ENCODE measurements at places on chromosomes 3 and 15.

DNA sequence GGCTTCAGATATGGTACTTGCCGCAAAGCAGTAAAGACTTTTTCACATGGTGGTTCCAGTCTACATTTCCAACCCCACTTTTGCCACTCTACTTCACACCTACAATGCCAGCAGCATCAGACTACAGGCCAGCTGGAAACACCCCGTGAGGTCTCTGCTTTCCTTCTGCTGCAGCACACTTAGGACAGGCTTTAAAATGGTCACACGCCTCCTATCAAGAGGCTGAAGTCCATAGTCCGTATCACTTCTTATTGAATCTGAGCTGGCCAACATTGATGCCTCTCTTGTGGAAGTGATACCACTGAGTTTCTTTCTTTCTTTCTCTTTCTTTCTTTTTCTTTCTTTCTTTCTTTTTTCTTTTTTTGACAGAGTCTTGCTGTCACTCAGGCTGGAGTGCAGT lies 59.8 kb downstream of the ZNF860 start:
- DNase-seq = no peak

DNA sequence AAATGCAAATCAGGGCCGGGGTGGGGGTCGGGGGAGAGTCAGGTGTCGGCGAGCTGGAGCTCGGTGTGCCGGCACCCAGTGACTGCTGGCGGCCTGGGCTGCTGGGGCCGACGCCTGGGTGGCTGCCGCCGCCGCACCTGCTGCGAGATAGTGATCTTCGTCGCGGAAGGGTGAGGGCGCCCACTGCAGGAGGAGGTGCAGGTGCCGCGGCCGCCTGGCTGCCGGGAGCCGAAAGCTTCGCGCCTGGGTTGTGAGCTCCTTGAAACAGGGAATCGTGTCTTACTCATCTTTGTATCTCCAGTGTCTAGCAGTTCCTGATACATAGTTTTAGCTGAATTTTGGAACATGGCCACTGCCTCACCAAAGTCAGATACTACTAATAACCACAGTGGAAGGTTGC lies 64.0 kb upstream of the CPOX start:
- no peak for DNase-seq

DNA sequence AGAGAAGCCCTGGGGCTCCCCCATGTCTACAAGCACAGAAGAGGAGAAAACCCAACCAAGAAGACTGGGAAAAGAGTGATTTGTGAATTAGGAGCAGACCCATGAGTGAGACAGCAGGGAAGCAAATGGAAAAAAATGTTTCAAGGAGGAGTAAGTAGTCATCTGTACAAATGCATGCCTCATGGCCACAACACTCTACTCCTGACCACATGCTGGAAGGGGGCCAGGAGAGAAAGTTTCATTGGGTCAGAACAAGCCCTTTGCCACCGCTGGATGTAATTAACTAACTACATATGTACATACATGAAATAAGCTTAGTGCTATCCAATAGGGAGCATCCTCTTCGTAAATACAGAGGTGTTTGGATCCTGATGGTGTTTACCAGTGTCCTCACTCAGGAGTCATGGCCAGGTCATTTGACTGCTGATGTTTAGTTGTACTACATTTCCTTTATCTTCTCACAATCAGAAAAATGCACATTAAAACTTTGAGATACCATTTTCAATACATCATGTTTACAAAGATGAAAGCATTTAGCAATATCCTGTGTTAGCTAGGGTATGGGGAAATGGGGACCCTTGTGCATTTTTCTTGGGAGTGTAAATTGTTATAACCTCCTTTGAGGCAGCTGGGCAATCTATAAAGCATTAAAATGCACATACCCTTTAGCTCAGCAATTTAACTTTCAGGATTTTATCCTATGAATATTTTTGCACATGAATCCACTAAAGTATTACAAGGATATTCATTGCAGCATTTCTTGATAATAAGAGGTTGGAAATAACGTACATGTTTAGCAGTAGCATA lies 27.1 kb downstream of the CLRN1 start:
- no peak for DNase-seq

GRCh38 chr15:96586901-96587300 lies 256.4 kb downstream of the NR2F2 start:
- no peak for DNase-seq

- no peak for DNase-seq
These were observed 10.6 kb upstream of the CD96 start for GRCh38 chr3:111531446-111531845.

DNA sequence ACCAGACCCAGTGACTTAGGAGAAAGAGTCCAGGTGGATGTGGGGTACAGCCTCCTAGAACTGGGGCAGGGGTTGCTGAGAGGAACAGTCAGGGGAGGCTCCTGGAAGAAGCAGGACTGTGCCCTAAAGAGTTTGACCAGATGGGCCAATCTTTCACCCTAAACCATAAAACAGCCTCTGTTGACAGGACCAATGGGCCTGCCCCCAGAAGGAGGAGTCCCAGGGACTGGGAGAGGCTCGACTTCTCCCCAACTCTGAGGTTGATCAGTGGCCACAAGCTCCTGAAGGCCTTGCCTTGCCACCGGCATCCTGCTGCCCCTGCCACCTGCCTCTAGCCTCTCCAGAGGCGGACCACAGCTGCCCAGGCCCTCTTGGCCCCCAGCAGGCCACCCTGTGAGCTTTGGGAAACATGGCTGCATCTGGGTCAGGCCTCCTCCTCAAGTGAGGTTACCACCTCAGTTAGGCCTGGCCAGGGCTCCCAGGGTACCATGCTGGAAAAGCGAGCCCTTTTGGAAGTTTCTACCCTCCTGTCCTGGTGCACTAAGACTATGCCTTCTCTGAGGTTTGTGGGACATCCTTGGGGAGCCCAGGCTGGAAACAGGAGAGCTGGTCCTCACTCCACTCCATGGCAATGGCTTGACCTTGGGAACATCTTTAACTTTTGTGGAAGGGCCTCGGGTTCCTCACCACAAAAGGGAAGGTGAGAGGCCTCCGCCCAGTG lies 2.8 kb downstream of the VIPR1 start:
- DNase-seq = peak; percentile 13

GRCh38 chr15:21268436-21268940 lies 171.8 kb downstream of the POTEB3 start:
- no peak for DNase-seq

DNA sequence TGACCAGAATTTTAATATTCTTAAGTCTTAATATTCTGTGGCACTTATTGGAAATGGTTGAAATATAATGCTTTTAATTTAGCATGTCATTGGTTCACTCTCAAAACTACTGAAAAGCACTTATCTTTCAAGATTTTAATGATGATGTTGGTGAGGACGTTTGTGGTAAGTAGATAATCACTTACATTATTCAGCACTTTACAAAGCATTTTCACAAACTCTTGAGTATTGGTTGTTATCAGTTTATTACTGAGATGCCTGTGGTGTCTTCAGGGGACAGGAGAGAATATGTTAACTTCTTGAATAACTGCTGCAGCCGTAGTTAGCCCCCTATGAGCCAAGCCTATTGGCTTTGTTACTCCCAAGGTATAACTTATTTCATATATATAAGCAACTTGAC lies 15.2 kb downstream of the TGFBR2 start:
- no peak for DNase-seq

GRCh38 chr15:80367094-80367493 lies 37.1 kb upstream of the ARNT2 start:
- no peak for DNase-seq

DNA sequence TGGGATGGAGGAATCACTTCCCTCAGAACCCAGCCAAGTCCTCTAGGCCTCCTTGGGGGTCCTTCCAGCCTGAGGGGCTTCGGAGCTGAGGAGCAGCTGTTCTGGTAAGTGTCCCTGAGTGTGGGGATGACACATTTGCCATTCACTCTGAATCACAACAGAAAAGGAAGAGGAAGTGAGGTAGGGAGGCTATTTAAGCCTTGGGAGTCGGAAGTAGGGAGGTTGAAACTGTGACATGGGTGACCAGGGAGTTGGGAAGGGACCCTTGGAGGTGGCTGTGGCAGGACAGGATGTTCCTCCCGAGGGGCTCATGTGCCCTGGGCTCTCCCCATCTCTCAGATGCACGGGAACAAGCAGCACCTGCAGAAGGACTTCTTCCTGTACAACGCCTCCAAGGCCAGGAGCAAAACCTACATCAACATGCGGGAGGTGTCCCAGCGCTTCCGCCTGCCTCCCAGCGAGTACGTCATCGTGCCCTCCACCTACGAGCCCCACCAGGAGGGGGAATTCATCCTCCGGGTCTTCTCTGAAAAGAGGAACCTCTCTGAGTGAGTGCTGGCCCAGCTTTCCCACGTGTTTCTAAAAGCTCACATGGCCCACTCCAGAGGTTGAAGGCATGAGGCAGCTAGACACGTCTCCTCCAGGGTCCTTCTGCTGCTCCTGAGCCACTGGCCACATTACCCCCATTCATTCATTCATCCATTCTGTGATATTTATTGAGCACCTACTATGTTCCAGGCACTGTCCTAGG lies 43.3 kb downstream of the CAPN3 start:
- no peak for DNase-seq

DNA sequence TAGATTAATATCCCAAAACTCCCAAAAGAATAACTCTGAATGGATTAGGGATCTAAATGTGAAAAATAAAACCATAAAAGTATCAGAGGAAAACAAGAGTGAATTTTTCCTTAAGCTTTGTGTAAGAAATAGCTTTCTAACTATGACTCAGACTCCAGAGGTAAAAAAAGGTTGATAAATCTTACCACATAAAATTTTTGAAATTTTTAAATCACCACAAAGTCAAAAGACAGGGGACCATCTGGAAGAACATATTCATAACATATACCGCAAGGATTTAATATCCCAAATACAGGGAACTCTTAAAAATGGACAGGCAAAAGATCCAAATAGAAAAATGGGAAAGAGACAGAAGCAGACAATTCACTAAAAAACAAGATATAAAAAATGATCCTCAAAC lies 145.0 kb downstream of the ARNT2 start:
- DNase-seq = no peak

- DNase-seq = no peak
These were observed 17.2 kb upstream of the PRICKLE2 start for GRCh38 chr3:64242435-64242834.

DNA sequence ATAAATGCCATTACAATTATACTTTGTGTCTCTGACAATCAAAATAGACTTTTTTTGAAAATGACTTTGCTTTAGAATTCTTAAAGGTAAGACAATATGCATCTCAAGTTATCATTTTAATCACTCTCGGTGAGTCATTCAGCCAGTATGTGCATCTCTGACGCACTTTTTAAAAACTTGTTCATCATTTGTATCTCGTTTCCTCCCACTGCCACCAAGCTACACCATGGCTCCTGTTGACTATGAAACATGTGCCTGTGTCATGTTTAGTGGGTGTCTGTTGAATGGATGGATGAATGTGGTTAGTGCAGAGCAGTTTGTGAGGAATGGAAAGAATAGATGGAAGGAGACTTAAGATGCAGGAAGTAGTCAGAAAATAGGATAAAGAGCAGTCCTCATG lies 68.6 kb downstream of the ARPP21 start:
- DNase-seq = no peak

- no peak for DNase-seq
These were observed 133.6 kb downstream of the CLSTN2 start for GRCh38 chr3:140068494-140069017.

- no peak for DNase-seq
These were observed 102.0 kb downstream of the RBMS3 start for GRCh38 chr3:29382845-29383244.

DNA sequence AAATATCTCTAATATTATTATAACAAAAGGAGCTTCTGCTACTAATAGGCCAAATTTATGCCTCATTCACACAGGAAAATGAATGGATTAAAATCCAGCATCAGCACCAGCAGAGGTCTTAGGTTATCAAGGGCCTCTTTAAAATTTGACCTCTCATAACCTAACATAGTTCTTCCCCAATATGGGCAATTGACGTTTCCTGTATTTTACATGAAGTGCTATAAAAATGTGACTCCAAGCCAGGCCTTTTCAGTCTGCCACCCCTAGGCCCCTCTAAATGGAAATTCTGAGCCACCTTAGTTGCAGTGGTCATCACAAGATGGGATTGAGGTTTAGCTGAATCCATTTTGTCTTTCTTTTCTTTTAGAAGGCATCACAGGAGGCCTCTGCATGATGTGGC lies 70.1 kb downstream of the CASR start:
- no peak for DNase-seq

DNA sequence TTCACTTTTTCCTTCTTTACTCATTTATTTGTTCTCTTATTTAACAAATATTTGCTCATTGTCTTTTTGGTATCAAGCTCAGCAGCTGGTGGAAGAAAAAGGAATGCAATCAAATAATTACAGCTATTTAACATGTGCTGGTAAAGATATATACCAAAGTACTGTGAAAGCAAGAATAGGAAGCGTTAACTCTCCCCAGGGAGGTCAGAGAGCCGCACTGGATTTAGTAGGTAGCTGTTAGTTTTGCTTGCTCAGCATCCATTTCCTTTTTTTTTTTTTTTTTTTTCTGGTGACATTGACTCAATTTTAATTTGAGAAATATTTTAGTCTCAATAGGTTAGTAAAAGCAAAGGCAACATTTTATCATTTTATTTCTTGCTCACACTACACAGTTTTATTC lies 308.5 kb upstream of the MDFIC2 start:
- no peak for DNase-seq

DNA sequence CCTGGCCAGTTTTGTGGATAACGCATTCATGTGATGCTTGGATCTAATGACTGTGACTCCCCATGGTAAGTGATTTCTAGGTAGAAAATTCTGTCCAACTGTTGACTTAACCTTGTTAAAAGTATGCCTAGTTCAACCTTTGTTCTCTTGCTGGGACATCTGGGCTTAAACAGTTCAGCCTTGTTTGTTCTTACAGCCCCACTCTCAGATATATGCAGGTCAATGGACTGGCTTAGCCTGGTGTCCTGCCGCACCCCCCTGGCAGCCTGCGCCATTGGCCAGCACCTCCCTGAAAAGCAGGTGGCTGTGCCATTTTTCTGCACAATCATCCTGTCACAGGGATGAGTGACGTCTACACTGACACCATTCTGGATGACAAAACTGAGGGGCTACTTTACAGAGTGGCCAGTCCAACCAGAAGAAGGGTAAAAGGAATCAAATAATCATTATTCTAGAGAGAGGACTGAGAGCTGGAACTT lies 244.7 kb upstream of the ONECUT1 start:
- DNase-seq = no peak
